CD4-positive, alpha-beta T cell treated with Interleukin-2 at 100 ng/mL for 4 hours (primary cell): ENCODE measurements at places on chromosomes 16 and 17.

GRCh38 chr17:7835814-7836595 lies 2.0 kb downstream of the KDM6B start:
- no peak for DNase-seq

GRCh38 chr16:84105301-84105815 lies 11.4 kb downstream of the MBTPS1 start:
- no peak for DNase-seq

- DNase-seq, result no peak
Observed at GRCh38 chr16:75320435-75320834, 69.0 kb upstream of the BCAR1 start.

- DNase-seq, result no peak
Observed at GRCh38 chr16:66695471-66695934, 1.0 kb downstream of the CMTM4 start.

- no peak for DNase-seq
Observed at GRCh38 chr17:10556301-10557005, 7.0 kb upstream of the MYH2 start.
